Thoracic aorta (tissue), 2 donors: ENCODE measurements at places on chromosomes 4 and X. TPM values are rescaled to one million over a fixed set of nuclear protein-coding genes. Genes with fewer than 3 reads are reported as not detected.

The IGSF1 gene
- total RNA-seq = 1.2 TPM

GRCh38 chr4:3239998-3240920, 8.7 kb upstream of the MSANTD1 start:
- DNase-seq = no peak

DNA sequence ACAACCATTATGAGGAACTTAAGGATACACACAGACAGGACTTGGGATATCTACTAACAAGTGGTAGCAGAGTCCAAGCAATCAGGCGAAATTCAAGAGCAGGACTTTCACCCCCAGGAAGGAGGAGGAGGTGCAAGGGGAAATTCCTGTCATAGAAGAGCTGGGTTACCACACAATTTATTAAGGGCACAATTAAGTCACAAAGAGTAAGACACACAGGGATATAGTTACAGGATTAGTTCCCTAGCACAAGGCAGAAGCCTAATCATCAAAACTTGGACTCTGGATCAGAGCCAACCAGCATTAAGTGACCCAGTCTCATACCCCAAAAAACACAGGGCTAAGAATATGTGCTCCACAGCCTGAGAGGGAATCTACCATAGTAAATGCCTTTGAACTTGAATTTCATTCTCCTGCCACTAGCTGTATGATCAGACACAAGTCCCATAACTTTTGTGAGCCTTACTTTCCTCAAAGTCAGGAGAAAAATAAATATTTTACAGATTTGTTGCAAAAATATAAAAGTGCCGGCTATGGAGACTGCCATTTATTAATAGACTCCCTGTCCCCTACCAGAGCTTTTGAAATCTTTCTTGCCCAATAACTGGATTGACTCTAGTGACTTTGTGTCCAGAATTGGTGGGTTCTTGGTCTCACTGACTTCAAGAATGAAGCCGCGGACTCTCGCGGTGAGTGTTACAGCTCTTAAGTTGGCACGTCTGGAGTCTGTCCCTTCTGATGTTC, 87.0 kb downstream of the SYNPO2 start:
- DNase-seq = no peak

DNA sequence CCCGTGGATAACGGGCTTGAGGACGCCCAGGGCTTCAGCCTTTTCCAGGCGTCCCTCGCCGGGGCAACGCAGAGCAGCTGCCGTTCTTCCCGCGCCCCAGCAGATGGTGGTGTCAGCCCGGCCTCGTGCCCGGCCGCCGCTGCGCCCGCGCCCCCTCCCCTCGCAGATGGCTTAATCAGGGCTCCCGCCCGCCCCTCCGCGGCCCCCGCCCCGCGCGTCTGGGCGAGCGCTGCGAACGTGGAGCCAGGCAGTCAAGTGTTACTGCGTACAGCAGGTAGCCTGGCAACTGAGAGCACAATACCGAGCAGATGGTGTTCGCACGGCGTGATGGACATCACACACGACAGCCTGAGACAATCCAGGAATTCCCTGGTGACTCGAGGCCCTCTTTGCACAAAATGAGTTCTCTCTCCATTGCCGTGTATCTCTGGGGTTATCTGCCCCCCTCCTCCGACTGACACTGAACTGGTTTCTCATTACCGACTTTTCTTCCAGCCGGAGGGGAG, 69.3 kb downstream of the MGST2 start:
- peak; percentile 50 for DNase-seq

- no peak for DNase-seq
These were observed 52.4 kb downstream of the DDX3X start for GRCh38 chrX:41386222-41386990.
